Activated CD4-positive, alpha-beta memory T cell treated with anti-CD3 and anti-CD28 coated beads, Interleukin-2, amount 10 ng/mL, durations not matched to agents 7 days and 5 days (primary cell): ENCODE measurements at places on chromosomes 3 and 15. TPM values are rescaled to one million over a fixed set of nuclear protein-coding genes. Genes with fewer than 3 reads are reported as not detected.

- no peak for DNase-seq
These were observed 95.7 kb downstream of the ROBO1 start for GRCh38 chr3:79672075-79672474.

DNA sequence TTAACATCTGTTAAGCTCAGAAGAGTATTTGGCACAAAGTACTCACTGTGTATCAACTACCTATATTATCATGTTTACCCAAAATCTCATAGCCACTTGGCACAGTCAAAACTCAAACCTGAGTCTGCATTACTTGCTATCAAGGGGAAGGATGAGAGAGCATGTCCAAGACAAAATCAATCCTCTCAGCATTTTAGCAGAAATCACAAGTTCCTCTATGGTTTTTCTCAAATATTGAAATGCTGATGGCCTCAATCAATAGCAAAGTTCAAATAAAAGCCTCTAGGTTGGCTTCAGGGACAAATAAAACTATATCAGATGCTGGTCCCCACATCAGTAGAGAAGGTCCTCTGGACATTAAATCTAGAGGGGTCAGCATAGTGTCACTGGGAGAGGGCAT, 14.3 kb downstream of the TBC1D2B start:
- no peak for DNase-seq

- DNase-seq = no peak
These were observed 103.8 kb downstream of the WDR76 start for GRCh38 chr15:43930556-43930955.

The GOLGA6D gene
- total RNA-seq = not detected

DNA sequence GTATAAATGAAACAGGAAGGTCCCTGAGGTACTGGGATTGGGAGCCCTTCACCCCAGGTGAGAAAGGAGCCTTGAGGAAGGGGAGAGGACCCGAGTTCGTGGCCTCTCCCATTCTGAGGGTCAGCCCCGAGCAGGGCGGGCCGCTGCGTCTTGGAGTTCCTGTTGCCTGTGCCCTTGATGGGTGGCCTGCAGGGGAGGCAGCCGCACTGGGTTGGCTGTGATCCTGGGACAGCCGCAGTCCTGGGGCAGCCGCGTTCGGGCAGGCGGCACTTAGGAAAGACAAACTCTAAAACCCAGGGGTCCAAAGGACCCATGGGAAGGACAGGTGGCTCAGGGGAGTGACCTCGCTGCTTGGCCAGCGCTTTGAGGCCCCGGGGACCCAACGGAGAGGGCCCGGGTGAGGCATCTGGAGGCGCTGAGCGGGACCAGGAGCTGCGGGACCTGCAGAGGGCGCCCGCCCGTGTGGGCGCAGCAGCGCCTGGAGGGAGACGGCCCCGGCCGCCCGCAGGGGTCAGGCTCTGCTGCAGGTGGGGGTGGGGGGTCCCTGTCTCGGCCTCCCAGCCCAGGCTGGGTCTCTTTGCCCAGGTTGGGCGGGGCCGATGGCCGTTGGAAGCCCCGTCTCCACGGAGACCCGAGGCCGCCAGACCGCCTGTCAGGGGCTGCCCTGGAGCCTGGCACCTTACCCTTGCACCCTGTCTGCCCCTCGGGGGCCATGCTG, 65.1 kb downstream of the HMCES start:
- DNase-seq = peak; percentile 29

- no peak for DNase-seq
These were observed 108.4 kb downstream of the ADAMTSL3 start for GRCh38 chr15:83762367-83762766.

- DNase-seq = no peak
These were observed 24.9 kb upstream of the PLXNA1 start for GRCh38 chr3:126957776-126958637.

DNA sequence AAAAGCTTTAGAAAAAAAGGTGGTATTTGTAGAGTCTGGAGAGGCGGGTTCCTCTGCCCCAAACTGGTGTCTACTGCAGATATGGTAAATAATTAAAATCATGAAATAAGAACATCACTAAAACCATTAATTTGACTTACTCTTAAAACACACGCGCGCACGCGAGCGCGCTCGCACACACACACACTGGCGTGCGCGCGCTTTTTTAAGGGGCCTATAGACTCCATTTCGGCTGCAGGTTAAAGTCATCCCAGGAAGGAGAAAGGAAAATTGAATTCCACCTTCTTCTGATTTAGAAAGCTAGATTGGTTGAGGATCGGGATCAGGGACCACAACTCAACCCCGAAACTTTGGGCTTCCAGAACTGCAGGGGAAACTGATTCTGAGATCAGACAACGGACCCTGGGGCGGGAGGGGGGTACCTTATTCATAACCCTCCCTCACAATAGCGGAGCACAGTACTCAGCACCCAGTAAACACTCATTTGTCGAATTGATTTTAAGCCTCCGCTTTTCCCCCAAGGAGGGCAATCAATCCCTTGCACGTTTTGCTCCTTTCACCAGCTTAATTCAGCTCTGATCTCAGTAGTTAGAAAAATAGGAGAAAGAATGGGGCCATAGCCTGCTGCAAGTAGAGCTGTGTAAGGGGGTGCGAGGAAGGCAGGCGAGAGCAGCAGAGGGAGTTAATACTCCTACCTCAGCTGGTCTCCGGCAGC, 509 bp upstream of the LRRC3B start:
- no peak for DNase-seq

The TMCC1 gene
- total RNA-seq = 20.4 TPM

- DNase-seq = no peak
These were observed 3.0 kb downstream of the ONECUT1 start for GRCh38 chr15:52787123-52787503.

The PLOD2 gene
- 0.53 TPM for total RNA-seq

DNA sequence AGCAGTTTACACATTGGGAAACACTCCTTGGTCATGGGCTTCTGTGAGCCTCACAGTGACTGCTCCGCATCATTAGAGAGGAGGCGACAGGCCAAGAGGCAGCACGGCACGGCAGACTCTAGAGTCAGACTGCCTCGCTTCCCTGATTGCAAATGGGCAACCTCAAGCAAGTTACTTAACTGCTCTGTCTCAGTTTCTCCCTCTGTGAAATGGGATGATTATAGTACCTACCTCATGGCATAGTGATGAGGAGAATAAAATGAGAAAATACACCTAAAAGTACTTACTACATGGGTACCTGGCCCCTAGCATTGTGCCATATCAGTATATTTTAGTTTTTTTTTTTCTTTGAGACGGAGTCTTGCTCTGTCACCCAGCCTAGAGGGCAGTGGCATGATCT, 4.0 kb upstream of the RCCD1 start:
- DNase-seq = no peak

DNA sequence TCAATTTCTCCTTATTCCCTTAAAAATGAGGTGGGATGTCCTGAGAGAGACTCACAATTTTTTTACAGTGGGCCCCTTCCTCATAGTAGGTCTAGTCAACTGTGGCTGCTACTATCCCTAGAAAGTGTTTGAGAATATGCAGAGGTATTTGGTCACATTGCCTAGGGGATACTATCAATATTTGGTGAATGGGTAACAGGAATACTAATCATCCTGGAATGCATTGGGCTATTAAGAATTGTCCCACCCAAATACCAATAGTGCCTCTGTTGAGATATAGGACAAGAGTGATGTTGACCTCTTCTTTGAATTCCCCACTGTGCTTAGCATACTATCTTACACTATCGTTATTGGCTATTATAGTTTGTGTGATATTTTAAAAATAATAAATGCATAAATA, 389.4 kb downstream of the DIPK2A start:
- DNase-seq = no peak

DNA sequence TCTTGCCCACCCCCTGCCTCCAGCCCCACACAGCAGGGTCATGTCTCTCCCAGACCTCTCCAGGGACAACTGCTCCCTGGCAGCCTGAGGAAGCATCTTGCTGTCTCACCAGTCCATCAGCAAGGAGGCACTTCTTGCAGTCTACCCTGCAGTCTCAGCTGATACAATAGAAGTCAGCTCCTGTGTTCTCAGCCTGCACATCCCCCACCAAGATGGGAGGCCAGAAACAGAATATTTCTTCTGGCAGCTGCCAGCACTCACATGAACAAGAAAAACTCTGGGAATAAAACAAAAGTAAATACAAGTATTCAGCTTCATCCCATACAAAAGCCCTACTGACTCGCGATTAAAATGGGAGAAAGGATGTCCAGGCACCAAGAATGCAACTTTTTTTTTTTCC, 457.4 kb upstream of the PROK2 start:
- DNase-seq = no peak

- DNase-seq = no peak
These were observed 17.2 kb downstream of the PTPN9 start for GRCh38 chr15:75561888-75562287.

GRCh38 chr15:40240619-40241221, 1.9 kb downstream of the PAK6 start:
- no peak for DNase-seq

The TRIM71 gene
- not detected for total RNA-seq

The CHDH gene
- 9.1 TPM for total RNA-seq

- no peak for DNase-seq
These were observed 27.6 kb downstream of the LMCD1 start for GRCh38 chr3:8529181-8529637.

- DNase-seq = no peak
These were observed 123.2 kb downstream of the IGF1R start for GRCh38 chr15:98771541-98771940.

The CFAP91 gene
- not detected for total RNA-seq

DNA sequence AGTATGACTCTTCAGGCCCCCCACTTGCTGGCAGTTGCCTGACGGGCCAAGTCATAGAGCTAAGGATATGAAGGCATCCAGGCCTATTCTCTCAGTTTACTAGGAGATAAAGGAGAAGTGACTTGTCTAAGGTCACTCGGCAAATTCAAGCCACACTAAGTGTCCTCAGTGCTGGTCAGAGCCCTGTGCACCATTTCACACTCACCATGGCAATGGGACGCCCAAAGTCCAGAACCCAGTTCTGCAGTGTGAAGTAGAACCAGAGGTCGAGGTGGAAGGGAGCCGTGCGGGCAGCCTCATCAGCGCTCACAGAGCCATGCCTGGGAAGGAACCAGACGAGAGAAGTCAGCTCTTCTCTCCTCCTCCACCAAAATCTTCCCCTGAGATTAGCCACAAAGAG, 11.2 kb downstream of the CLN6 start:
- no peak for DNase-seq

- no peak for DNase-seq
These were observed 8.5 kb downstream of the PPCDC start for GRCh38 chr15:75031848-75032247.

- no peak for DNase-seq
These were observed 48.1 kb upstream of the CRBN start for GRCh38 chr3:3227640-3228039.

The KNL1 gene
- total RNA-seq = 54.2 TPM

The KIAA1143 gene
- 35.9 TPM for total RNA-seq

DNA sequence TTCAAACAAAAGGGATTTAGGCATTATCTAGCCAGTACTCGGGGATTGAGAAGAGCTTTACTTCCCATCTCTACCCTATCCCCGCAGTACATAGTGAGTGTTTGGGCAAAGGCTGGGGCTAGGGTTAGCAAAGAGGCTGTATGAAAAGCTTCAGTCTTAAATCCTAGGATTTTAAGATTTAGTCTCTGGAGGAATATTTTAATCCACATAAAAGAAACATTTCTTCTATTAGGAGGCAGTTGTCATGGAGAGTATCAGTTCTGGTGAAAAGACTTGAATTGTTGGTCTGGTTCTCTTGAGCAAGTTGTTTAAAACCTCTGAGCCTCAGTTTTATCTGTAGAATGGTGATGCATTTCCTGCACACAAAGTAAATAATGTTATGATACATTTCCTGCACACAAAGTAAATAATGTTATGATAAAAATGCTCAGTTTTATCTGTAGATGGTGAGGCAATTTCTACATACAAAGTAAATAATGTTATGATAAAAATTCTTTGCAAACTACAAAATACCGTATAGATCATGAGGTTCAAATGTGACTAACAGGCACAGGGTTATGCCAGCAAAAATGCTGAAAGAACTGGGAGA, 53.9 kb upstream of the ZBED2 start:
- no peak for DNase-seq

The CIB2 gene
- 0.91 TPM for total RNA-seq

- peak; percentile 87 for DNase-seq
These were observed 44.9 kb downstream of the CPN2 start for GRCh38 chr3:194306109-194306686.

- no peak for DNase-seq
These were observed 25.4 kb upstream of the SOX14 start for GRCh38 chr3:137738710-137739109.

- DNase-seq = peak; percentile 51
These were observed 324.3 kb downstream of the CHST2 start for GRCh38 chr3:143443851-143444331.

- no peak for DNase-seq
These were observed 2.0 kb downstream of the DCUN1D1 start for GRCh38 chr3:182978387-182978786.

DNA sequence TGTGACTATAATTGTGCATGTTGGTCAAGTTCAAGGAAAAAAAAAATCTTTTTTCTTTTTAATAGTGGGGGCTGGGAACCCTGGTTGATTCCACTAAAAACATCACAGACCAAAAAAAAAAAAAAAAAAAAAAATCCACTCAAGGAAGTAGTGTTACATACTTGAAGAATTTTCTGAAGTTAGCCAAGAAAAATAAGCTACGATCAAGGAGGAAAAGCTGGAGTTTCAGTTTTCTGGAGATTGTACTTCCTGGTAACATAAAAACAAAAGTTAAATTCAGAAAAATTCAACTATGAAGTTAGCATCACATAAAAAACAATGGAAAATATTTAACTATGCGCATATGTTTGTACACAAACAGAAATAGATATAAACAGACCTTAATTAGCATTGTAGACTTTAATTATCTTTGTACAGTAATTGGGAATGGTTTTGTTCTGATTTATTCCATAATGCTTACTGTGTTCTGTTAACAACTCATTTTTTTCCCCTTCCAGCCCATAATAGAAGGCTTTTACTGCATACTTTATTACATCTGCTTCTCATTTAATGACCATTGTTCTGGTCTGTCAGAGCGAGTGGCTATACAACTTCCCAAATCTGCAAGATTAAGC, 194.3 kb downstream of the RORA start:
- DNase-seq = no peak

The SLC12A1 gene
- total RNA-seq = not detected

The GRAMD1C gene
- 0.48 TPM for total RNA-seq

GRCh38 chr15:59545573-59545972, 66.0 kb upstream of the GCNT3 start:
- no peak for DNase-seq

- DNase-seq = peak; percentile 45
These were observed 105.7 kb upstream of the TRPM1 start for GRCh38 chr15:31207246-31207645.

DNA sequence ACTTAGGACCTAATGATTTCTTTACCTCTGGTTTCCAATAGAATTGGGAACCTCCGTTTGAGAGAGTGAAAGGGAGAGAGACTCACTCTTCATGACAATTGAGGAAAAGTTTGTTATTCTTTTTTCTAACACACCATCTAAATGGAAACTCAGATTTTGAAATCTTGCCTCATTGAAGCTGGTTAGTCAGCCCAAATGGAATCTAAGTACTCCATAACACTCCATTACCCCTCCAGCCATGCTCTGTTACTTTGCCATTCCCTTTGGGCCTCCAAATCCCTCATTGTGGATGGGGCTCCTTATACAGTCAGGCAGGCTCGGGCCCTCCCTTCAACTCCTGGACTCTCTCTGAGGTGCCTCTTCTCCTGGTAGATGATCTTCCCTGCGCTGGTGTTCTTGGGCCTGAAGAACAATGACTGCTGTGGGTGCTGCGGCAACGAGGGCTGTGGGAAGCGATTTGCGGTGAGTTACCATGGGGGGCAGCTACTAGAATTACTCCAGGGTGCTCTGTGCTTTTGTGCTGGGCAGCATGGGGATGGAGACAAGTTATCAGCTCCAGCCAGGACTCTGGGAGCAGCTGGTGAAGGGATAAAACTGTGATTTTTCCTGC, 1.1 kb downstream of the TM4SF4 start:
- DNase-seq = no peak

The A4GNT gene
- not detected for total RNA-seq

The CLASP2 gene
- total RNA-seq = 40.6 TPM
